ENCODE measurements at places on chromosomes 1 and 21.

GRCh38 chr1:6859415-6860343 is 74.4 kb downstream of the CAMTA1 start:
- no peak for DNase-seq

GRCh38 chr1:198118134-198118533 is 38.7 kb upstream of the NEK7 start:
- DNase-seq, result peak; percentile 22

GRCh38 chr1:213979751-213980586 is 7.8 kb upstream of the PROX1 start:
- DNase-seq, result no peak

DNA sequence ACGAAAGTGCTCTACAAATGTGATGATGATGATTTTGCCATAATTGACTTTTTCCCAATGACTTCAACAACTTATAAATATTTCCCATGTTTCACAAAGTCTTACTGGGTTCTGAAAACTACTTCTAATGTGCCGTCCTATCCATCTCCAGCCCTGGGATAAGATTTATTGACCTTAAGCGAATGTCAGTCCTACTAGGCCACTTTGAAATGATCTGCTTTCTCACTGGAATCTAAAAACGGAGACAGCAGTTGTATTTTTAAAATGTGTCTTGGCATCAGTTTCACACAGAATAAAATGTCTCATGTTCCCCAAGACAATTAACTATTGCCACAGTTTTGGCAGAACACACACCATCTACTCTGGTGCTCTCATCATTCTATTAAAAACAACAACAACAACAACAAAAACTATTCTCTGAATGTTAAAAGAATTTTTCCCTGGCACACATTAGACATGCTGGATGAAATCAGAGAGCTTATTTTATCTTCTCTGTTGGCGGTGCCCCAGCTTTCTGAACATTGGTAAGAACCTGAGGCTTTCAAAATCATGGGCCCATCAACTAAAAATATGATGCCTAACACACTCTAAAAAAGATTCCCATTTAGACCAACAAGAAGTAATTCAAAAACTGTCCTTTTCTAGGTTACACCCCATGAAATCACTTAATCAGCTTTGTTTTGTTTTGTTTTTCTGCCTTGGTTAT is 23.1 kb upstream of the DNASE2B start:
- no peak for DNase-seq

DNA sequence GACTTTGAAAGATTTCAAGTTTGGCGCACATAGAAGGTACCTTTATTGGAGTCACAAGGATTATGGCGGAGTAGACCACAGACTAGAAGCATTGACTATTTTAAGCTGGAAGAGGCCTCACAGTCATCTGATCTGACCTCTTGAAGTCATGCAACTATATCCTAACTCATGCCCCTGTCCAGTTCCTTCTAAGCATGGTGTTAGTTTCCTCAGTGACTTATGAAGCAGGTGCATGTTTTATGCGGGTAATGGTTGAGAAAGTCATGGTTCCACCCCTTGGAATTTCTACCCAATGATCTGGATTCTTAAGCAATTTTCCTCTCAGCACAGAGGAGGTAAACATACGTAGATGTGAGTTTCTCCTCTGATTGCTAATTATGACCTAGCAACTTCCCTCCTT is 11.7 kb downstream of the OLFML3 start:
- DNase-seq, result no peak

DNA sequence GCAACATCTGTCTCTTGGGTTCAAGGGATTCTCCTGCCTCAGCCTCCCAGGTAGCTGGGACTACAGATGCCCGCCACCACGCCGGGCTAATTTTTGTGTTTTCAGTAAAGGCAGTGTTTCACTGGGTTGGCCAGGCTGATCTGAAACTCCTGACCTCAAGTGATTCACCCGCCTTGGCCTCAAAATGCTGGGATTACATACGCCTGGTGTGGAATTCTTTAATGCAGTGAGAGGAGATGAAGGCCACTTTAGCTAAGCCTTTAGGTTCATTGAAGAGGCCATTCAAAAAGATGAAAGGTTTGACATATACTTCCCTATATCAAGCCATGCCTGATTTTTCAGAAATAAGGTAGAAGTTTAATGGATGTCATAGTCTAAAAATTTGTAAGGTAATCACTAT is 162.7 kb downstream of the ST6GALNAC3 start:
- DNase-seq, result no peak

GRCh38 chr1:112735752-112736151 is 20.6 kb upstream of the PPM1J start:
- no peak for DNase-seq
